AG09319 (cell line): ENCODE measurements at places on chromosomes 7 and 10.

DNA sequence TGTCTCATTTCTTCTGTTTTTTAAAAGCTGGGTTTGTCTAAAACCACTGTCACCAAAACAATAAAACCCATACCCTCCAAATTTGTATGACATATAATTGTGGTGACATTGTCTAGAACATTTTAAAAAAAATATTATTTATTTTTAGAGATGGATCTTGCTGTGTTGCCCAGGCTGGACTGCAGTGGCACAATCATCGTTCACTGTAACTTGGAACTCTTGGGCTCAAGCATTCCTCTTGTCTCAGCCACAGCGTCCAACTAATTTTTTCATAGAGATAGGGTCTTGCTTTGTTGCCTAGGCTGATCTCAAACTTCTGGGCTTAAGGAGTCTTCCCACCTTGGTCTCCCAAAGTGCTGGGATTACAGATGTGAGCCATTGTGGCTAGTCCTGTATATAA lies 116.5 kb downstream of the CCNY start:
- DNase-seq: no peak

GRCh38 chr7:37151741-37152413 lies 296.8 kb downstream of the ELMO1 start:
- DNase-seq: no peak

DNA sequence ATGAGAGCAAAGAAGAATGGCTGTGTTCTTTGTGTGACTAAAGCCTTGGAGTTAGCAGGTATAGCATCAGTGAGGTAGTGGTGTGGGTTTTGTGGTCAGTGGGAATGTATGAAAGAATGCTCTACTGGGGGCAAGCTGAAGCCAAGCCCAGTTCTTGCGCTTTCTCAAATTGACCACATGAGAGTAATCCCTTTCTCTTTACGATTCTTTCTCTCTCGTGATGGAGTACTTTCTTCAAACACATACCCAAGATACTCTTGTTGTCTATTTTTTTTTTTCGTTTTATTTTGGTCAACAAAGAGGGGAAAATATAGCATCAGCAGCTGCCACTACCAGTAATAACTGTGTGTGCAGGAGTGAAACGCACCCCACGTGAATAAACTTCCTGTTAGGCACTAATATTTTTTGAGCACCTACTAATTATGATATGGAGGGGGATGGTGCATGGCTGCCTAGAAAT lies 8.4 kb upstream of the PANK1 start:
- no peak for DNase-seq

DNA sequence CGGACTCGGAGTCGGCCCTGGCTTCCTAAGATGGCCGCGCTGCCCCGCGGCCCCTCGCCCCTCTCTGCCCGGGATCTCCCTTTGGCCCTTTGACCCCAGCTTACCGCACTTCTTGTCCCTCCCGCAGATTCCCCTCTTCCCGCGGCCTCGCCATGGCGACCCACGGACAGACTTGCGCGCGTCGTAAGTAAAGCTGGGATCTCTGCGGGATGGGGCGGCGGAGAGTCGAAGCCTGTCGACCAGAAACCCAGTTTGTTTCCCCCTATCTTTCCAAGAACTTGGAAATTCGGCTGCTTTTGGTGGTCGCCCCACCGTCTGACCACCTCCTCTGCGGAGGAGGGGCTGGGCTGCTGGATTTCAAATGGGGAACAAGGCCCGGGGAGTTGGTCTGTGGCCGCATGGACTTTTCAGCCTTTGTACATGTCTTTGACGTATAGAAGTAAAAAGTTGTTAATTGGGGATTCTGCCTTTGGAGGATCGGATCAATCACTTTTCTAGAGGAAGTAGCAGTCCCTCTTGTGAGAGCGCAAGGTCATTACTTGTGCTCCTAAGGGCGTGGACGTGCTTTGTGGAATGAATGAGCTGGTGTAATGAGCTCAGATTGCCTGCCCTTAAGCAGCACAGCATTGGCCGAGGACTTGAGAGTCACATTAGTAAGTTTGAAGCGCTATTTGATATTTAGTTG lies 553 bp downstream of the VDAC2 start:
- no peak for DNase-seq

GRCh38 chr10:6408799-6409198 lies 171.3 kb downstream of the PRKCQ start:
- no peak for DNase-seq

GRCh38 chr7:84250452-84250851 lies 55.9 kb upstream of the SEMA3A start:
- no peak for DNase-seq
